ENCODE measurements at places on chromosomes 11 and 22.

GRCh38 chr11:134555510-134555909 is 143.5 kb upstream of the B3GAT1 start:
- DNase-seq = no peak

DNA sequence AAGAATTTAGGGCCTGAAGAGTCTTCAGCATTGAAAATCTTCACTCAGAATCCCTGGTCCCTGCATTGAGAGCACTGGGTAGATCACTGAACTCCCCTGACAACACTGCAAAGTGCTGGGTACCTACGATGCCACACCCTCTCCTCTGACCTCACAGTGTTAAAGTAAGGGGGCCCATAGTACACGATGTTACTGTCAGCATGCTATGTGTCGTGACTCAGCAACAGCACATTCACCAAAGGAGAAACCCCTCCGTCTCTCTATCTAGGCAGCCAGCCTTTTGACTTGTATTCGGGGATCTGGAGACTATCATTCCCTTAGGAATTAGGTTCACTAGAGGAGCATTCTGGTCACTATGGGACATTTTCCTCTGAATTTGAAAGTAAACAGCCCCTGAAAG is 67.4 kb upstream of the PITPNB start:
- no peak for DNase-seq

GRCh38 chr11:123122852-123123251 is 60.9 kb upstream of the HSPA8 start:
- no peak for DNase-seq

GRCh38 chr11:93407777-93408401 is 77.3 kb downstream of the DEUP1 start:
- DNase-seq = no peak

DNA sequence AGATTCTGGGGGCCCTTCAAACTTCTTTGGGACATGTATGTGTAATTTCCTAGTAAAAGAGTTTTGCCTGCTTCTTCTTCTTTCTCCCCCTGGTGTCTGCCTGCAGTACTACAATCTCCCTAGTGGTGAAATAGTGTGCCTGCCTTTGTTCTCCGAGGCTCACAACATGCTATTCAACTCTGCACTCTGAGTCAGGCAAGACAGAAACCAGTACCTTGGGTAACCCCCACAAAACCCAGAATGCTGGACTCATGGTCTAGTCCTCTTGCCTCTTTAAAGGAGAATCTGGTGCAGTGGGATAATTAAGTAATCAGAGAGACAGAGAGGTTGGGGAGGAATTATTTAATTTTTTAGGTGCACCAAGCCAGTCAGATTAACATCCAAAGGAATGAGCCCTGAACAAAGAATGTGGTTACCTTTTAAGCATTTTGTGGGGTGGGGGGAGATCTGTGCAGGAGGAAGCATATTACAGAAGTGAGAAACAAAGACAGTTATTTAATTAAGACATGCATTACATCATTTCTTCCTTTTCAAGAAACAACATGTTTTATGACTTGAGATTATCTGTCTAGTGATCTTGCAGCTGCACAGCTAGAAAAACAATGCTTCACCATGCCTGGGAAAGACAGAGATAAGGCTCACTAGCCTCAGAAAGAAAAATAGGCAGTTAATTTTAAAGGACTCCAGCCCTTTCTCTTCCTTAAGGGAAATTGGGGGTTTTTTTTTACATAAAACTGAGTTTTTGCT is 11.0 kb upstream of the MS4A6A start:
- DNase-seq = no peak

- no peak for DNase-seq
Measured at GRCh38 chr11:67351275-67352005, 1.9 kb downstream of the POLD4 start.

- no peak for DNase-seq
Measured at GRCh38 chr11:22734628-22735345, 68.4 kb downstream of the GAS2 start.

DNA sequence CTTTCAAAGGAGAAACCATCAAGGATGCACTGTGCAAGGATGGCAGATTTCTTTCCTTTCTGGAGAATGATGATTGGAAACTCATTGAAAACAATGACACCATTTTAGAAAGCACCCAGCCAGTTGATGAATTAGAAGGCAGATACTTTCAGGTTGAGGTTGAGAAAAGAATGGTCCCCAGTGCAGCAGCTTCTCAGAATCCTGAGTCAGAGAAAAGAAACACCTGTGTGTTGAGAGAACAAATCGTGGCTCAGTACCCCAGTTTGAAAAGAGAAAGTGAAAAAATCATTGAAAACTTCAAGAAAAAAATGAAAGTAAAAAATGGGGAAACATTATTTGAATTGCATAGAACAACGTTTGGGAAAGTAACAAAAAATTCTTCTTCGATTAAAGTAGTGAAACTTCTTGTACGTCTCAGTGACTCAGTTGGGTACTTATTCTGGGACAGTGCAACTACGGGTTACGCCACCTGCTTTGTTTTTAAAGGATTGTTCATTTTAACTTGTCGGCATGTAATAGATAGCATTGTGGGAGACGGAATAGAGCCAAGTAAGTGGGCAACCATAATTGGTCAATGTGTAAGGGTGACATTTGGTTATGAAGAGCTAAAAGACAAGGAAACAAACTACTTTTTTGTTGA is 9.8 kb downstream of the FAM111A start:
- DNase-seq = no peak

DNA sequence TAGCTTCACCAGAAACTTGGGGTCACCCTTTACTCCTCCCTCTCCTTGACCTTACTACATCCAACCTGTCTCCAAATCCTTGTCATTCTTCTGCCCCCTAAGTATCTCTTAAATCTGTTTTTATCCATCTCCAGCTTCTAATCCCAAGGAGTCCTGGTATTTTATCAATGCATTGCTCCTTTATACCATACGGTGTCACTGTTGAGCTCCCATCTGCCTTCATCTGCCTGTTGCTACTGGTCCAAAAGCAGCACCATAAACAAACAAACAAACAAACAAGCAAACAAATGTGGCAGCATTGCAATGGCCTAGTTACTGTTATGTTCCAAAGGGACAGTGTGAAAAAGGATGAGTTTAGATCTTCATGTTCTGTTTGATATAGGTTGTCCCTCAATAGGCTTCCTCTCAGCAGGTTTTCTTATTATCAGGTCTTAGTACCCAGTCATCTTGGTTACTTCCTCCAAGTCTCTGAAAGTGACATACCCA is 34.2 kb downstream of the DNHD1 start:
- no peak for DNase-seq

- no peak for DNase-seq
Measured at GRCh38 chr11:102727890-102728289, 3.1 kb upstream of the MMP8 start.

DNA sequence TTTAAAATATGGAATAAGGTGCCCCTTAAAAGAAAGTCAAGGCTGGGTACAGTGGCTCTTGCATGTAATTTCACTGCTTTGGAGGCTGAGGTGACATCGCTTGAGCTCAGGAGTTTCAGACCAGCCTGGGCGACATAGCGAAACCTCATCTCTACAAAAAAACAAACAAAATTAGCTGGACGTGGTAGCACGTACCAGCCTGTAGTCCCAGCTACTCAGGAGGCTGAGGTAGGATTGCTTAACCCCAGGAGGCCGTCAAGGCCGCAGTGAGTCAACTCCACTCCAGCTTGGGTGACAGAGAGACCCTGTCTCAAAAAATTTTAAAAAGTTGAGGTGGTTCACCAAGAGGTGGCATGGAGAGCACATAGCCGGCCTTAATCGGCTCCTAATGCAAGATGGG is 17.7 kb upstream of the ADORA2A start:
- DNase-seq = no peak

GRCh38 chr22:32754413-32755041 is 47.0 kb upstream of the TIMP3 start:
- no peak for DNase-seq

- DNase-seq = no peak
Measured at GRCh38 chr22:25749420-25750169, 7.6 kb downstream of the MYO18B start.

GRCh38 chr11:120186456-120186773 is 24.4 kb upstream of the OAF start:
- DNase-seq = no peak

- DNase-seq = no peak
Measured at GRCh38 chr22:36341640-36342041, 46.1 kb downstream of the MYH9 start.

DNA sequence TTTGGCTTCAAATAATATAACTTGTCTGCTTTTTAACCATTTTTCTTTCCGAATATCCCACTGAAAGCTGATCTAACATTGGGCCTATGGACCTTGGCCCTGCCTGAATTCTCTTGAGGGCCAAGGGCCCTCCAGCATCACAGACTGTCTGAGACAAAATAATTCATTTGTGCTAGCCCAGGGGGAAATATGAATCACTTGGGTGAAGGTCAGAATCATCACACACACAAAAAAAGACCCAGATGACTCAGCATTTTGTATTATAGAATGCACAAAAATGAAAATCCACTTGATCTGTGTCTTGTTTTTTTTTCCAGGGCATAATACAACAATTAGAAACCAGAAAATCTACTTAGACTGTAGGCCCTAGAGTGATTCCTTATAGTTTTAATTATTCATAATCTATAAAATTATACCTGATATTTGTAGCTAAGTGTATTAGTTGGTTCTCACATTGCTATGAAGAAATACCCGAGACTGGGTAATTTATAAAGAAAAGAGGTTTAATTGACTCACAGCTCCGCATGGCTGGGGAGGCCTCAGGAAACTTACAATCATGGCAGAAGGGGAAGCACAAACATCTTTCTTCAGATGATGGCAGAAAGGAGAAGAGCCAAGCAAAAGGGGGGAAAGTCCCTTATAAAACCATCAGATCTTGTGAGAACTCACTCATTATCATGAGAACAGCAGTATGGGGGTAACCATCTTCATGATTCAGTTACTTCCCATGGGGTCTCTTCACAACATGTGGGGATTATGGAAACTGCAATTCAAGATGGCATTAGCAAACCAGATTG is 15.6 kb upstream of the RDX start:
- DNase-seq = no peak

DNA sequence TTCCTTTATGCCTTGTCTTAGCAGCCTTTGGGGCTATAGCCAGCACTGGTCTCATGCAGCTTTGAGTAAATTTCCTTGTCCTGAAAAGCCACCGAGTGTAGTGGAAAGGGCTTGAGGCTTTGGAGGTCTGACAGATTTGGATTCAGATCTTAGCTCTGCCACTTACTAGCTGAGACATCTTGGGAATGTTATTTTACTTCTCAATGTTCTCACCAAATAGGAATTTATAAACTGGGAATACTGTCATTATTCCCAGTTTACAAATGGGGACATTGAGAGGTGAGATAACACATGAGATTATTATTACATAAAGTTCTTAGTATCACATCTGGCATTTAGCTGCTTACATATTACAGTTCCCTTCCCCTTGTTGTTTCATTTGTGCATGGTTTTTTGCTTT is 95.5 kb downstream of the COMMD9 start:
- no peak for DNase-seq

All from NCI-H2081 treated with DMSO at 0.1 percent for 48 hours (cell line).